AML-193 (cell line): ENCODE measurements at places on chromosomes 7 and 10.

DNA sequence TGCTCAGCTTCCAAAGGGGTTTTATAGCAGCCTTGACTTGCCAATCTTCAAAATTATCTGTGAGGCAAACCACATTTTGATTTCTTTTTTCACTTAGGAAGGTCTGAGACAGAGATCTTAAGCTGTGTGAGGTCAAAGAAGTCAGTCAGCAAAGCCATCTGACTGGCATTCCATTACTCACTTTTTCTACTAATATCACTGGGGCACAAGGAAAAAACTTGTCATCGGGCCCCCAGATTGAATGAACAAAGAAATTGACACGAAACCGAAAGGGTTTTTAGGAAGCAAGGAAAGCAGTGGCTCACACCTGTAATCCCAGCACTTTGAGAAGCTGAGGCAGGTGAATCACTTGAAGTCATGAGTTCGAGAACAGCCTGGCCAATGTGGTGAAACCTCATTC, 78.5 kb upstream of the FRMD4A start:
- DNase-seq: no peak

DNA sequence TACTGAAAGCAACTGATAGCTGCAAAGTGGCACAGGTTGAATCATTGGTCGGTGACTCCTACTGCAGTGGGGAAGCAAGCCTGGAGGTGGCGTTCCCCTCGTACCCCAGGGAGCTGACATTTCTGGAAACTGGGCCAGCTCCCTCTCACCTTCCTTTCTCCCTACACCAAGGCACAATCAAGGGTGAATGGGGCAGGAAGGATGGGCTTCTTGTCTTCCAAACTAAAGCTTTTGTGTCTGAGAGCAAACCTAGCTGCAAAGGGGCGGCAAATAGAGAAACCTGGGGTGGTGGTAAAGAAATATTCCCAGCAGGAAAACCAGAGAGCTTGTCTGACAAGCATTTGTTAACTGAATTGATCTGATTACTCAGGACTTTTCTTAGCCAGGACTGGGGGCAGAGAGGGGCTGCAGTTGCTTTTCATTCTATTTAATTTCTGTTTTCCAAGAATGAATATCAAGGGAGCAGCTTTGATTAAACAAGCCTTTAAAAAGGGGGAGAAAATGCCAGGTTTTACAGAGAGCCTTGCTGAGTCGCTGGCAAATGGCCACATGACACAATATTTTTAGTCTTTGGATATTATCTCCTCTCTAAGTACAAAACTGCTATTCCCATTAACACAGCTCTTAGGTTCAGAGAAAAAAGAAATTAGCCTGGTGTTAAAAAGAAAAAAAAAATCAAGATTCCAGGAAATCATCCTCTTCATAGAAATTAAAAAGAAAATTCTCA, 27.8 kb downstream of the CDHR3 start:
- DNase-seq: no peak

- DNase-seq: no peak
Observed at GRCh38 chr7:114789871-114790311, 132.0 kb upstream of the MDFIC start.

DNA sequence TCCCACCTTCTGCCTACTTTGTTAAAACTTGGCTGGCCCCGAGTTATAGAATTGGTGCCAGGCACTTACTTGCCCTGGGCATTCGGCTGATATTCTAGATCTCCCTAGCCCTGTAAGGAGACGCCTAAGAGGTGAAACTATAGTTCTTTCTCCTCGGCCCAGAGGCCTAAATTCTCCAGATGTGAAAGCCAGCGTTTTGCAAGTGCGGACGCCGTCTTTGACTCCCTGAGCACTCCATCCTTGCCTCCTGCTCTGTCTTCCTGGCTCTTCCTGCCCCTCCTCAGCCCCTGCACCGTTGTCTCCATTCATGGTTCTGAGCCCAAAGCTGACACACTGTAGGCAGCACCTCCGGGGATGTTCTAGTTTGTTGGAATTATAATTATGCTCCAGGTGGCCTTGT, 11.2 kb downstream of the SMKR1 start:
- DNase-seq: no peak

DNA sequence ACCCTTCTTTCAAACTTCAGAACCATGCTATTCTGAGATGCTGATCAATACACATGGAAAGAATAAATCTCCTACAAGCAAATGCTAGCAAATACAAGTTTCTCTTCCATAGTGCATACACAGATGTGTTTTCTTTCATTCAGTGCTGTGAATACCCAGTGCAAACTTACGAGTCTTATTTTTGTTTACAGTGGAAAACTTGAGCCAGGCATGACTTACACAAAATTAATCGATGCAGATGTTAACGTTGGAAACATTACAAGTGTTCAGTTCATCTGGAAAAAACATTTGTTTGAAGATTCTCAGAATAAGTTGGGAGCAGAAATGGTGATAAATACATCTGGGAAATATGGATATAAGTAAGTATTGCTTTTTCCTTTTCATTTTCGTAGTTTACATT, 48.8 kb downstream of the PNLIPRP3 start:
- DNase-seq: no peak

DNA sequence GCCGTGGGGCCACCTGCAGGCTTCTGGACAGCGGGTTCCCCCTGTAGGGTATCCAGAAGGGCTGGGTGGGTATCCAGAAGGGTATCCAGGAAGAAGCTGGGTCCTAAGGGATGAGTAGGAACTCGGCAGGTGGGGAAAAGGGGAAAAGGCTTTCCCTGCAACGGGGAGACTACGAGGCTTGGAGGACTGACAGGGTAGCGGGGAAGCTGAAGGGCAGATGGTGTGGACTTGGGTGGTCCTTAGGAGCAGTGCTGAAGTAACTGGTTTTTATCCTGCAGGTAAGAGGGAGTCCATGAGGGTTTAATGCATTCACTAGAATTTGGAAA, 525 bp downstream of the UBE2D4 start:
- DNase-seq: no peak
